T1000 (cell line): ENCODE measurements at places on chromosomes 5 and 9.

GRCh38 chr9:99259231-99259918, 37.3 kb downstream of the SEC61B start:
- no peak for DNase-seq

GRCh38 chr5:167864801-167865200, 426.6 kb upstream of the WWC1 start:
- no peak for DNase-seq

GRCh38 chr5:42991404-42992087, 48.6 kb downstream of the ANXA2R start:
- DNase-seq: no peak

GRCh38 chr5:143213851-143214363, 189.6 kb downstream of the NR3C1 start:
- no peak for DNase-seq

GRCh38 chr9:69307446-69308205, 17.4 kb upstream of the ENTREP1 start:
- no peak for DNase-seq

DNA sequence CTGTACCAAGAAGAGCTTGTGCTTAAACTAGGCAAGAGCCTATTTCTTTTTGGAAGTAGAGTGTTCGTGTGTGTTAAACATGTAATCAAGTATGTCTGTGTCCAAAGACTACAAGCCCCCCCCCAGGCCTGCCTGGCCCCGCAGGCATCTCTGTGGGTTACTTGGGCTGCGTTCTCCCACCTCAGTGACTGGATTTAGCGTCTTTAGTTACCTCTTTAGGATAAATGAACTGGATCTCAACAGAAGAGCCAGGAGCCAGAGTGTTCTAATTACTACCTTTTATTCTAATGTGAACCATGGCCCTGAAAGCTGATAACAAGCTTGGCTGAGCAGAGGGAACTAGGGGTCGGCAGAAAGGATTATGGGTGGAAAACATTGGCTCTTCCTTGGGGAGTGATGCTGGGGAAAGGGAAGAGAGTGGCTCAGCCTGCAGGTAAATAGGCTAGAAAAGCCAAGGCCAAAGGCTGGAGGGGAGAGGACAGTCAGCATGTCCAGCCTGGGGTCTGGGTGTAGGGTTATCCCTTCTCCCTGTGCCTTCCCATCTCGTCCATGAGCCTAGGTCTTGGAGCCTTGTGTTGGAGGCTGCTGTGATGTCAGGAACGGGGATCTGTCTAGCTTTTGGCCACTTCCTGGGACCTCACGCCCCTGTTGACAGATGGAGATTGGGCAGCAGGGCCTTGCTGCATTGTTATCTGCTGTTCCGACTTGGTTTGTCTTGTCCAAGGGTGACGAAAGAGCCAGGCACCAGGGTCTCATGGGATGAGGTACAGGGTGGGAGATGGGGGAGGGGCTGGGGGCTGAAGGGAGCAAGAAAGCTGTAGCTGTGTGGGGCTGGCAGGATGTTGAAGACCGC, 11.1 kb downstream of the CD74 start:
- DNase-seq: no peak
